ENCODE measurements at places on chromosomes 4 and X.

DNA sequence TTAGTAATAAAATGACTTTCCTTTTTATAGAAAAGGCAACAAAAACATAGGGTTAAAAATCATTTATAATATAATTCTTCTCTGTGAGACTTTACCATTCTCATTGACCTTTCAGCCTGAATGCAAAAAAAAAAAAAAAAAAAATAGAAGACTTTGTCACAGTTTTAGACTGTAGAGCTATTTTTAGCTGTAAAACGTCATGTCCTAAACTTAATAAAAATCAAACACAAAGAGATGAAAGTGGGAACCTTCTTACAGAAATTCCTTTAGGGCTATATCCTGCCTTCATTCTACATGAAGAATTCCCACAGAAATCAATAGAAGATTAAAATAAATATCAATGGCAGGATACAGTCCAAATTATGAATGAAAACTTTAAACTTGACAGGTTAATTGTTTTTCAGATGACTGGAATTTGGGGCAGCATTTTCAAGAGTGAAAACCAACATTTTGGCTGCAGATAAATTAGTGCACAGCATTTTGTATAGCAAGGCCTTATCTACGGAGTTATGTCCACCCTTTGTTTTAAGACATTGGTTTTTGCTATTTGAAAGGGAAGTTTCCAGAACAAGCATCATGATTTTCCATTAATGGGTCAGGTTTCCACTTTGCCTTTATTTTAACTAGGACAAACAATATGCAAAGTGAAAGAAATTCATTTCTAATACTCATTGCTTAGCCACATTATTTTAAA, 219.5 kb downstream of the SPCS3 start:
- DNase-seq = no peak

DNA sequence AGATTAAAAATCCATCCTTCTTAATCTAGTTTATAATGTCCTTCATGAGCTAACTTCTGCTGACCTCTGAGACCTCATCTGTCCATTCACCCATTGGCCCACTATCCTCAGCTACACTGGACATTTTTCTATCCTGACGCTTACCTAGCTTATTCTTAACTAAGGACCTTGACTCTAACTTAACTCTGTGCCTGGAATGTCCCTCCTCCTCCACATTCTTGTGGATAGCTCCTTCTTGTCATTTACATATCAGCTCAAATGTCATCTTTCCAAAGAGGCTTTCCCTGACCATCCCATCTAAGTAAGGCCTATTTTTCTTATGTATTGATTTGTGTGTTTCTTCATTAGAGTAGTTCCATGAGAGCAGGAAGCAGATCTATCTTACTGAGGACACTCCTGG, 54.7 kb downstream of the ATXN3L start:
- no peak for DNase-seq

GRCh38 chrX:39000802-39001201, 199.5 kb downstream of the MID1IP1 start:
- no peak for DNase-seq

DNA sequence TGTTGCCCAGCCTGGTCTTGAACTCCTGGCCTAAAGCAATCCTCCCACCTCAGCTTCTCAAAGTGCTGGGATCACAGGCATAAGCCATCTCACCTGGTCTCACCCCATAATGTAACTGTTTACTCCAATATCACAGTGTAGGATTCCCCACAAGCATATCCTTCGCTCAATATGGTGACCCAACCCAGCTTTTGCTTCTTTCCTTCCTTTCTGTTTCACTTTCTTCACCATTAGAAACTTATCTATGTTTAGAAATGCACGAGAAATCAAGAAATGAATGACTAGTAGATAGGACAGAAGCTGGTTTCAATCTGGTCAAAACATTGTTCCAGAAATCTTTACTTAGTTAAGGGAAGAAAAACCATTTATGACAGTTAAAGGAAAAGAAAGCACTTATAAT, 18.9 kb downstream of the TSPAN5 start:
- no peak for DNase-seq

GRCh38 chr4:2891294-2891693, 47.6 kb downstream of the ADD1 start:
- DNase-seq = peak; percentile 24

- DNase-seq = no peak
Measured at GRCh38 chr4:142671516-142671915, 174.6 kb downstream of the INPP4B start.

DNA sequence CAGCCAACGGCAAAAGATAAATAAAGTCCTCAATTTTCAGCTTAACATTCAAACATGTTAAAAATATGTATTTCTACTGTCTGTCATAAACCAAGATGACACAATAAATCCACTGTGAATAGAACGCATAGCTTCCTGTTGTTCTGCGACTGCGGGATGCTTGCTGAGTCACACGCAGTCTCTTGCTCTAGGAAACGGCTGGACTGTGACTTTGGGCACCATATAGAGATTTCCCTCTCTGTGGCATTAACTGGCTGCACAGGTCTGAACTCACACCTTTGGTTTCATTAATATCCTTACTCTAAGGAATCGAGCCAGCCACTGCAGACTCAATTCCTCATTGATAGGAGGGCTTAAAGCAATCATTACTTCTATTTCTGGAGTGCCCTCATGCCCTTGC, 8.4 kb downstream of the BEND4 start:
- DNase-seq = peak; percentile 60

DNA sequence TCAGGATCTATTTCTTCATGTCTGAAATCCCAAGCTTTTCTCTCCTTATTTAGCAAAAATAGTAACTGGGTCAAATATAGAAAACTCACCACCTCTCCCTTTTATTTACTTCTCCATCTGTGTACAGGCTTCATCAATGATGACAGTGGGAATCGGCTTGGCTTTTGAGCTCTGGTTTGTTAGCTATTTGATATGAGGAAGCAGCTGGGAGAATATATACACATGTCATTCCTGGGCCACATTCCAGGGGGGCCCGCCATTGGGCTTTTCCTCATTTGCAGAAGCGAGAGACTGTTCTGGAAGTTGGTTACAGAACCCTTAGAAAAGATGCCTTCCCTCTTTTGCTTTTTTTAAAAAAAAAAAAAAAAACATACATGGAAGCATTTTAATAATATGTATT, 107.4 kb upstream of the F9 start:
- no peak for DNase-seq

- no peak for DNase-seq
Measured at GRCh38 chr4:128424527-128425497, 137.2 kb upstream of the PGRMC2 start.

DNA sequence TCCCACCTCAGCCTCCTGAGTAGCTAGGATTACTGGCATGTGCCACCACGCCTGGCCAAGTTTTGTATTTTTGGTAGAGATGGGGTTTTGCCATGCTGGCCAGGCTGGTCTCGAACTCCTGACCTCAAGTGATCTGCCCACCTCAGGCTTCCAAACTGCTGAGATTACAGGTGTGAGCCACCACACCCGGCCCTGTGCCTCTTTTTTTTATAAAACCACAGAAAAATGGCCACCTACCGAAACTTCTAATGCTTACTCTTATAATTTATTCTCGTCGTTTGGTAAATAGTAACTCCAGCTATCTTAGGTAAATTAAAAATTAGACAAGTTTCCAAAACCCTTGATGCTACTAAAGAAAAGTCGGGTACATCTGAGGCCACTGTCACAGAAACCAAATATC, 54.4 kb downstream of the IRF2 start:
- DNase-seq = no peak

GRCh38 chr4:110631584-110632505, 9.0 kb upstream of the PITX2 start:
- peak; percentile 86 for DNase-seq

DNA sequence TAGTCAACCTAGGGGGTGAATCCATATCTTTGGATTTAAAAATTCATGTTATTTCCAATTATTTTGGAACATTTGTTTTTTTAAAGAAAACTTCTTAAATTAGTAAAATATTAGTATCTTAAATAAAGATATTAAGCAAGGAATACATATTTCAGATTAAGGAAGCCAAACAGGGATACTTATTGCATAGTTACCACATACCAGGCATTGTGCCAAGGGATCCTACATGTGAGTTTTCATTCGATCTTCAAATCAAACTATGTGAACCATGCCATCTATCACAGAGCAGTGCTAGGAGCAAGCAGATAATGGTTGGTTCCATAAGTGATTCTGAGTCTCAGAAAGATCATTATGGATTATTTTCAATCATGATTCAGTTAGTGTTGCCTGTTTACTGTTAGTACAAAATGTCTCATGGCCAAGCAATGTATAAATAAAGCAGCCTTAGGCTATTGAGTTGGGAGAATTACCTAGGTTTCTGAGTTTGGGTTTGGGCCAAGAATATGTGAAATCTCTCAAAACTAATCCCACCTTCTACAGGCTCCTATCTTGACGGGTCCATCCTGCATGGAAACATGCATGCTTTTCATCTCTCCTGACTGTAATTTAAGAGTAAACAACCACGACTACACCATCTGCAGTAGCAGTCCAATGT, 176.7 kb downstream of the NPFFR2 start:
- no peak for DNase-seq

DNA sequence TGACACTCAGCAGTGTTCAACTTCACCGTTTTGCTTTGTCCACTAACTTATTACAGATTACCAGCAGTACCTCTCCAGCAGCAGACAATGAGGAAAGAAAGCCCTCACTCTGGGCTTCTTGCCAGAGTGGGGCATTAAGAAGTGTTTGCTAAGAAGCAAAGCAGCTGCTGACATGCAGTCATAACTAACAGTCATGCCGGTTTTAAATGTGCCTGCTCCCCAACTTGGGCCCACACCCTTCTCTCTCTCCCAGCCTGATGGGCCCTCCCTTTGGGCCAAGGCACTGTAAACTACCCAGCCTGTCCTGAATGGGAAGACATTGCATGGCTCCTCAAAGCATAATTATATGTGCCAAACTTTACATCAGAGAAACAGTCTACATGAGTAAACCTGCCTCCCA, 54.6 kb upstream of the HHIP start:
- peak; percentile 53 for DNase-seq

DNA sequence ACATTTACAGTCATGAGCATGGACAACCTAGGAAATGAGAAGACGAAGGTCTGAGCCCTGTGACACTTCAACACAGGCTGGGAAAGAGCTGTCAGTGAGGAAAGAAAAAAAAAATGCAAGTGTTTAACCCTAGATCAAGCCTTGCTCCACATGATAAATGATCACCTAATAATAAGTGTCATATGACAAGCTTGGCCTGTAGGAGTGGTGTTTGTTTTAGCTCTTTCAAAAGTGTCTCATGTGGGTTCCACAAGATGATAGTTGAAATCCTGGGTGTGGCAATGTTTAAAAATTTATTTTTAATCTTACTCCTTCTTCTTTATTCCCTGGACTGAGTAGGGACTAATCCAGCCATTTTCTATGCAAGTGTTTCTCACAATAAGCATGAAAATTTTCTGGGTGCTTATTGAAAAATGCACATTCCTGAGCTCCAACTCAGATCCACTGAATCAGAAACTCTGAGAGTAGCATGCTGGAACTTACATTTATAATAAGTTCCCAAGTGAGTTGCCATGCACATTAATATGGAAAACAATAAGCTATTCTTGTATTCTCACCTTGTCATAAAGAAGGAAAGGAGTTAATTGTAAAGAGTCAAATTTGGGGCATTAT, 138.3 kb downstream of the AREG start:
- no peak for DNase-seq

GRCh38 chr4:59855630-59856352, 1344.3 kb upstream of the ADGRL3 start:
- no peak for DNase-seq

- DNase-seq = no peak
Measured at GRCh38 chrX:129719931-129720530, 18.7 kb upstream of the XPNPEP2 start.

GRCh38 chrX:16885628-16886027, 15.5 kb upstream of the RBBP7 start:
- DNase-seq = no peak

DNA sequence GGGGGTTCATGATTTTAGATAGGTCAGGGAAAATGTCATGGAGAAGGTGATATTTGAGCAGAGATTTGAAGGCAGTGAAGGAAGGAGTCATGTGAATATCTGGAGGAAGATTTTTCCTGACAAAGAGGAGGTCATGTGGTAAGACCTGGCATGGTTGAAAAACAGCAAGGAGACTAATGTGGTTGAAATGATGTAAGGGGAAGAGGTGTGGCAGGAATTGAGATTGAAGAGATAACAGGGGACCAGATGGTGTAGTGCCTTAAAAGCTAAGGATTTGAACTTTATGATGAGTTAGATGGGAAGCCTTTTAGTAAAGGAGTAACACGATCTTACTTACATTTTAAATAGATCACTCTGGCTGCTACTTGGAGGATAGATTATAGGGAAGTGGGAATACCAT, 210.9 kb downstream of the RTL9 start:
- no peak for DNase-seq

DNA sequence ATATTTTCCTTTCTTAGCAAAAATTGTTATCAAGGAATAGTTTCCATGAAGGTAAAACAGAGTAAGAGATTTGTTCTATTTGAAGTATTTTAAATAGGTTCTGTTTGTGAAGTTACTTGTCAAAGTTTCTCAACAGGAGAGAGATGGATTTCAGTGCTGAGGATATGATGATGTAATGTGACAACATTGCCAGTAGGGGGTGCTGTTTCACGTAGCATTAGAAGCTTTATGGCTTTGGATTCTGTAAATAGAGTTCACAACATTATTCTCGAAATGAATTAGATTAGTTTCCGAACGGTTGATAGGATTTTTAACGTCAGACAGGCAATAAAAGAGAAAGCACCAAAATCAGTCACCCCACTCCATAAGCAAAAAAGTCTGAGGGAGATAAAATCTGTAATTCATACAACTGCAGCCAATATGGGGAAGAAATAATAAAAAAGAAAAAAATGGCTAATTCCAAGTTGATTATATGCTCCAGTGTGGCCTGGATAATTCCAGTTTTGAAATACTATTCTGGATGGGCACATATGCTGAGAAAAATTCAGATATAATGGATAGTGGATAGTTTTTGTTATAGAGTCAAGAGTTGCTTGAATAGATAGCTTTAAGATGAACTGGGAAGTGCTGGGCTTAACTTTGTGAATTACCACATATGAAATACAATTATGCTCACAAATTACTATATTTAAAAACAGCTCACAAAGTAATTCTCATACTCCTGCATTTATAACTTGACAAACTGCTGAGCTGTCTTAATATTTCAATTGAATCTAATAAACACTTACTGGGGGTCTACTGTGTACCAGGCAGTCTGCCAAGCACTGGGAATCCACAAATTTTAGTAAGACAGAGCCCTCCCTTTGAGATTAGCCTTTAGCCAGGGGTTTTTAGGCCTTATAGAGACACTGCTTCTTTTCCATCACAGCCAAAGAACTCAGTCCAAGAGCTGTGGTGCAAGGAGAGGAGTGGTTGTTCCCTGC, 109.1 kb downstream of the GPAT3 start:
- peak; percentile 34 for DNase-seq

GRCh38 chrX:80306007-80306406, 114.2 kb upstream of the TENT5D start:
- DNase-seq = peak; percentile 3

GRCh38 chr4:123497340-123497739, 100.7 kb downstream of the SPRY1 start:
- no peak for DNase-seq

DNA sequence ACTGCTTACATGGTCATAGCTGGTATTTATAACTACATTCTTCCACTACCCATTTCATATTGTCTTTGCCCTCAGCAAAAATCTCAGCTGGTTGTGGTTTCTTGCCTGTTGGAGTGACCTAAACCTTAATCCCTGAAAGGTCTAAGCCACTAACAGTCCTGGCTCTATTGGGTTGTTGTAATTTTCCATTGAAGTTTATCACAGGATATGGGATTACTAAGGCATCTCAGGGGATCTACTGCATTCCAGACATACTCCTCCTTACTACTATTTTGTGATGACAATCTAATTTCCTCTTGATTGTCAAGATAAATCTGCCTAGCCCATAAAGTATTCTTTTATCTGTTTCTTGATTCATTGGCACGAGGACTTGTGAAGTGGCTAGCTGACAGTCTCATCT, 6.2 kb upstream of the OSTC start:
- DNase-seq = no peak
